ENCODE measurements at places on chromosomes 3 and 15. TPM values are rescaled to one million over a fixed set of nuclear protein-coding genes. Genes with fewer than 3 reads are reported as not detected.

The XCR1 gene
- total RNA-seq, result not detected

The UBA3 gene
- 76.0 TPM for total RNA-seq

The SLC7A14 gene
- 0.95 TPM for total RNA-seq

The PCYT1A gene
- 31.8 TPM for total RNA-seq

The ARHGEF26 gene
- total RNA-seq, result 15.6 TPM

The NEK4 gene
- 39.5 TPM for total RNA-seq

The LRRC49 gene
- total RNA-seq, result 9.3 TPM

The PDCD7 gene
- 25.5 TPM for total RNA-seq

The CYP8B1 gene
- not detected for total RNA-seq

The LRTM1 gene
- not detected for total RNA-seq

The GPR62 gene
- total RNA-seq, result 0.19 TPM

The BNC1 gene
- total RNA-seq, result 0.99 TPM

The P3H2 gene
- 40.5 TPM for total RNA-seq

The LMAN1L gene
- not detected for total RNA-seq

The PCOLCE2 gene
- 12.6 TPM for total RNA-seq

The FGF7 gene
- total RNA-seq, result not detected

The BCL2A1 gene
- total RNA-seq, result not detected

The ABHD17C gene
- total RNA-seq, result 29.8 TPM

The NME9 gene
- total RNA-seq, result not detected

Data from H1 (cell line).